ENCODE measurements at places on chromosomes 7 and 10.
A peak's percentile ranks its signal among the peaks of the same experiment; 100 is the strongest.

GRCh38 chr7:133480868-133481267 is 228.0 kb downstream of the EXOC4 start:
- DNase-seq = no peak

GRCh38 chr10:80421707-80422536 is 13.6 kb downstream of the PRXL2A start:
- no peak for DNase-seq

- no peak for DNase-seq
Observed at GRCh38 chr10:55358539-55358938, 557.5 kb upstream of the PCDH15 start.

DNA sequence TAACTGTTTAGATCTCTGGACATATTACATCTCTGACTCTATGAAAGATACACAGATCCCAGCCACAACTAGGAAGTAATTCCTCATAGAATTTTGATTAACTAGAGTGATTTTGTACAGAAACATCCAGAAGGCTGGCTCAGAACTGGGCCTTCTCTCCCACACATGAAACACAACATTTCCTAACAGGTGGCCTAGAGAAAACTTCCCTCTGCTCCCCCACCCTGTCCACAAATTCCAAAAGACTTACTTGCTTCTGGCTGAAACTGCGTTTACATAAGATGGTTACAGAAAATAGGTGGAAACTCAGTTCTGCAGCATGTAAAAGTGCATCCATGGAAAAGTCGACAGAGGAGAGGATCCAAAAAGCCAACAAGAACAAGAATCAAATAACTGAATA is 132.9 kb downstream of the FZD1 start:
- peak; percentile 19 for DNase-seq

DNA sequence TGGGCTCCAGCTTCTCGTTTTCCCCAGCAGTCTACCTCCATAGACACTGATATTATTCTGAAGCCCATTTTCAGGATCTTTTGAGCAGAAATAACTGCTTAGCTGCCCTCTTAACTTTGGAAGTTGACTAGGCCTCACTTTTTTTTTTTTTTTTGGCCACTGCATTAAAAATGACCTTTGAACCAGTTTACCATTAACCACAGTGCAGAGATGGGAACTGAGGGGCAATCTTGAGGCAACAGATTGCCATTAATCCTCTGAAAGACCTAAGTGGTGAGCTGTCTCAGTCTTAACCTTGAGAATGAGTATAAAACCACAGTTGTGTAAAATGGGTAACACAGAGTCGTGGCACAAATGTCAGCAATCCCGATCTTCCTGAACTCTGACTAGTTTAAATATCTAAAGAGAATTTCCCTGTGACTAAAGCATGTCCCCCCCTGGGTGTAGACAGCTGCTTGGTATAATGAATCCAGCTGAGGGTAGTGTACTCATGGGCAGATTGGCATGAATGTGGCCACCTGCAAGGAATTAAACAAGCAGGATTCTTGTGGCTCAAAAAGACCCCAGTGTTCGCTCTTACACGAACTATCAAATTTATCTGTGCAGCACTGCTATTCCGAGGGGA is 46.1 kb upstream of the FMC1 start:
- DNase-seq = peak; percentile 38

Measured in kidney tubule cell (primary cell).